ENCODE measurements at places on chromosomes 11 and 22.
A peak's percentile ranks its signal among the peaks of the same experiment; 100 is the strongest.

DNA sequence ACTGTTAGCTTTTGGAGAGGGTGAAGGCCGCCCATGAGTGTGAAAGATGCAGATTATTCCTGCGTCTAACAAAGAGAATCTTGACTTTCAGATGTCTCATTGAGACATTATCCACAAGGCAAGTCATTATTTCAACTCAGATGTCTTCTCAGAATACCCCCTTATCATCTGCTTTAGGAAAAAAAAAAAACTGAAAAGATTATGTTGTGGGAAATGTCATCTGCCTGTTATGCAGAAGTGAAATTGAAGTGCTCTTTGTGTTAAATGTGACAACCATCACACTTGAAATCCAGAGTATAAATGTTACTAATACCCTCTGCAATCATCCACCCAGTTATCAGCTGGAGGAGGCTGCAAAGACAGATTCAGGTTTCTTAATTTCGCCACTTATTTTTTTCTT is 239.6 kb downstream of the LARGE1 start:
- DNase-seq = no peak

DNA sequence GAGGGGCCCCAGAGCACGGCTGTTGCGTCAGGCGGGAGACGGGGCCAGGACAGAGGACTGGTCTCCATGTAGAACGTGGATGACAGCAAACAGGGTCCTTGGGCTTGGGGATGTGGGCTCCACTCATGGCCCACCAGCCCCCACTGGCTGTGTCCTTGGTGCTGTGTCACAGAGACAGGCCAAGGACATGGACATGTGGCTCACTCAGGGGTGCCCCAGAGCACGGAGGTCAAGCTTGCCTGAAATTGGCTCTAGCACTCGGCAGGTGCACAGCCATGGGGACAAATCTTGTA is 14.4 kb downstream of the FADS2 start:
- DNase-seq = no peak

- no peak for DNase-seq
Observed at GRCh38 chr11:66728693-66729385, at the start of gene SPTBN2. Gene SPTBN2, minus strand, starts transcription at chr11:66729216. Its CDS starts 7,976 bp downstream, at chr11:66721240.

DNA sequence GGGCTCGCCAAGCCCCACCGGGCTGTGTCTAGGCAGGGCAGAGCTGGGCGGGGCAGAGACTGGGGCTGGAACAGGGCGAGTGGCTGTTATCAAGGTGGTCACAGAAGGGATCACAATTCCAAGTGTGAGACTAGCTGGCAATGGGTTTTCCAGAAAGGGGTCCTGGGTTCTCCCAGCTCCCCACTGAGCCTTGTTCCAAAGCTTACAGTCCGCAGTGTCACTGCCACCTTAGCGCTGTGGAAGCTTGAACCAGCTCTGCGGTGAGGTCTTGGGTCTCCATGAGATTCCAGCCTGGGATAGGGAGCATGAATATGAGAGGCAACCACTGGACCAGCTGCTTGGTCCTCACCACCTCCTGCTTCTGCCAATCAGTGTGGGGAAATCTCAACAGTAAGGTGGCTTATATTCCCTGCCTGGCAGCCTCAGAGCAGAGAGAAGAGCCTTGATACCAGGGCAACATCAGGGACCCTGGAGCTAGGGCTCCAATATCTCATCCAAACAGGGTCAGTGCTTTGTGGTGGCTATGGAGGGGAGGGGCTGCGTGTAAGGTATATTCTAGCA is 831 bp downstream of the CD44 start:
- DNase-seq = no peak

- no peak for DNase-seq
Observed at GRCh38 chr11:106449763-106450162, 372.3 kb downstream of the AASDHPPT start.

DNA sequence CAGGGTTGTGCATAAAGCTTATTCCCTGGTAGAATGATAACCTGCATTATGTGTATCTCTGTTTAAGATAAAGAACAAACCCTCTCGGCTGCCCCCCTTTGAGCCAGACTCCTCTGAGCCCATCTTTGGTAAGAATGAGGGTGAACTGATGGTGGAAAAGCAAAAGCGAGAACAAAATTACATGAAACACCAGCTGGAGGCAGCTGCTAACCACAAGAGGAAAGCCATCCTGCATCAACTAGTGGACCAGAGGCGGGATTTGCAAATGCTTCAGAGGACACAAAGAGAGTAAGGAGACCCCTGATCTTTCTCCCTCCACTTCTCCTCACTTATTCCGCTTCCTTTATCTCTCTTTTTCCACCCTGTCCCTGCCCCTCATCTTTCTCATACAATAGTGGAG is 40.3 kb downstream of the CCDC81 start:
- no peak for DNase-seq

GRCh38 chr11:77244277-77245027 is 57.0 kb downstream of the GDPD4 start:
- no peak for DNase-seq

DNA sequence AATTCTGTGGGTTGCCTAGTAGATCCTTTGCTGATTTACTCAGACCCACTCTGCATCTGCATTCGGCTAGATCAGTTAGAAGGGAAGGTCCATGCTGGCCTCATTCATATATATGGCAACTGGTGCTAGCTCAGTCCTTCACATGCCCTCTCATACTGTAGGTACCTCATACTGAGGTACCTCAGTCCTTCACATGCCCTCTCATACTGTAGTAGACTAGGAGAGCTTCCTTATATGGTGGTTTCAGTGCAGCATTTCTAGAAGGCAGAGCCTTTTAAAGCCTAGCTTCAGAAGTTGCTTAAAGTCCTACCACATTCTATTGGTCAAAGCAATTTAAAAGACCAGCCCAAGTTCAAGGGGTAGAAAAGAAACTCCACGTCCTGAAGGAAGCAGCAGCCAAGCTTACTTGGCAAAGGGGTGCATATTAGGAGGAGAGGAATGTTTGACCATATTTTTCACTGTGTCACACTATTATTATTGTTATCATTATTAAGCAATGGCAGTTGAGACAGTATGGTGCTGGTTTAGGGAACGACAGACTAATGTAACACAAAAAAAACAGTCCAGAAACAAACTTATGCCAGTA is 356.4 kb downstream of the DYNC2H1 start:
- DNase-seq = no peak

GRCh38 chr22:35128637-35129036 is 62.7 kb downstream of the ISX start:
- DNase-seq = peak; percentile 60

GRCh38 chr11:68099474-68100405 is 21.4 kb downstream of the CHKA start:
- DNase-seq = peak; percentile 42

DNA sequence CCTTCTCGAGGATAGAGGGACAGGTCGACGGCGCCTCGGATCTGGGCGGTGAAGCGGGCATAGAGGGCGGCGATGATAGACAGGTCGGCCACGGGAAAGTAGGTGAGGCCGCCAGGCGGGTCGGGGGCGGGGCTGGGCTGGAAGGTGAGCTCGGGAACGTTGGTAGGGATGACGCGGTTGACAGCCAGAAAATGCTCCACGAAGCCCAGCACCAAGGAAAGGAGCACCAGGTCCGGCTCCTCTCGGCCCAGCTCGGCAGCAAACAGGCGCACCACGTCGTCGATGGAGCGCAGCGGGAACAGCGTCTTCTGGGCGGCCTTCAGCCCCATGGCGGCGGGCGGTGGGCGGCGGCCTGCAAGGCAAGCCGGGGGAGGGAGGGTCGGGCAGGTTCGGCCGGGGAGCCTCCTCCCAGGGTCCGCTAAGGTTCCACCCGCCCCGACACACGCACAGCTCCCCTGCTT is 540 bp downstream of the MEN1 start:
- DNase-seq = peak; percentile 46

- no peak for DNase-seq
Observed at GRCh38 chr11:133810766-133811165, 34.5 kb downstream of the SPATA19 start.

DNA sequence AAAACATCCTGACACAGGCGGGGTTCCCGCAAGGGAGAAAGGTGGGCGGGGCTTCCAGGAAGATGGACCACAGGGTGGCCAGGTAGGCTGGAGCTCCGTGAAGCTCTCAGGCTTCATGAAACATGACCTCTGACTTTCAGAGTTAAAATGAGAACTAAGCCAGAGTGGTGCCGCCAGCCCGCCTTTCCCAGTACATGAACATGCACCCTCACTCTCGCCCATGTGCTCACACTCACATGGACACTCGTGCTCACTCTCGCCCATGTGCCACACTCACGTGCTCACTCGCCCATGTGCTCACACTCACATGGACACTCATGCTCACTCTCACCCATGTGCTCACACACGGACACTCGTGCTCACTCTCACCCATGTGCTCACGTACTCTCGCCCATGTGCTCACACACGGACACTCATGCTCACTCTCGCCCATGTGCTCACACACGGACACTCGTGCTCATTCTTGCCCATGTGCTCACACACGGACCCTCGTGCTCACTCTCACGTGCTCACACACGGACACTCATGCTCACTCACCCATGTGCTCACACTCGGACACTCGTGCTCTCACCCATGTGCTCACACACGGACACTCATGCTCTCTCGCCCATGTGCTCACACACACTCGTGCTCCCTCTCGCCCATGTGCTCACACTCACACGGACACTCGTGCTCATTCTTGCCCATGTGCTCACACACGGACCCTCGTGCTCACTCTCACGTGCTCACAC is 10.0 kb downstream of the RNH1 start:
- no peak for DNase-seq

DNA sequence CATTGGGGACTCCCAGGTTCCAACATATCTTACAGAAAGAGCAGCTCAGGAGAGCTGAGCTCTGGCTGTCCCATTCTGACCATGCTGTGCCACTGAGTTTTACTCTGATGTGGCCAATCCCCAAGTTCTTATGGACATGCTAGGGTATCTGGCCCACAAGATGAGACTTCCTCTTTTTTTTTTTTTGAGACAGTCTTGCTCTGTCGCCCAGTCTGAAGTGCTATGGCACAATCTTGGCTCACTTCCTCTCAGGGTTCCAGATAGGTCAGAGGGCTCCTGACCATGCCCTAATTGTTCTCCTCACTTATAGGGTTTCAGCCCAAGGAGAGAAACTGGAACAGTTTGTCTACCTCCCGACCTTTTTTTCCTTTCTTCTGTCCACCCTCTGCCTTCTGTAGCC is 152.3 kb upstream of the CCDC90B start:
- no peak for DNase-seq

All from GM20000 (cell line).